ENCODE measurements at places on chromosomes 3 and 15.

- DNase-seq, result no peak
These were observed 24.3 kb upstream of the TATDN2 start for GRCh38 chr3:10223676-10224639.

- DNase-seq, result no peak
These were observed 18.9 kb upstream of the ACAP2 start for GRCh38 chr3:195461594-195462307.

DNA sequence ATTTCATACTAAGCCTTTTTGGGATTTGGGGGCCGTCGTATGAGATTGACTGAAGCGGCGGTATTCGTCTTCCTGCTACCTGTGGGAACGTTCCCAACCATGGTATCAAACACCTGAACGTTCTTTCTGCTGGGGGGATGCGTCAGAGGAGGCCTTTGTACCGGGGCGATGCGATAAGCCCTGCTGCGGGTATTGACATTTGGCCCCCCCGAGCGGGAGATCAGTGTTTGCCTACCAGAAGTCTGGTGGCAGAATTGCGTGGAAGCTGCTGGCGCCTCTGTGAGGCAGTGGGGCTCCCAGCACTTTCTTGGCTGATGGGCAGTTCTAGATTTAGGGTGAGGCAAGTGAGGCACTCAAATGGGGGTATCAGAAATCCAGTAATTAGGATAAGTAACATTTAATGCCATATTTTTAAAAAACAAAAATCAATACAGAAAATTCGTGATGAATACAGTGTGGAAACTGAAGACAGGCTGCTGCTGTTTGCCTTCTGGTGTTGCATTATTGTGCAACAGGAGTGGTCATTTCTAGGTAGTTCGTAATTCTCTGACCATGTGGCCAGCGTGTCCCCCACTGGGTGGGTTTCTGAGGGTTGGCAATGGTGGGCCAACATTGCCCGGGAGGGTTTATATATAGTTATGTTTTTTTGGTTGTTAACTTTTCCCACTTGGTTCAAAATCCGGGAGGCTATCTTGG, 12.7 kb downstream of the TRPM1 start:
- DNase-seq, result no peak

DNA sequence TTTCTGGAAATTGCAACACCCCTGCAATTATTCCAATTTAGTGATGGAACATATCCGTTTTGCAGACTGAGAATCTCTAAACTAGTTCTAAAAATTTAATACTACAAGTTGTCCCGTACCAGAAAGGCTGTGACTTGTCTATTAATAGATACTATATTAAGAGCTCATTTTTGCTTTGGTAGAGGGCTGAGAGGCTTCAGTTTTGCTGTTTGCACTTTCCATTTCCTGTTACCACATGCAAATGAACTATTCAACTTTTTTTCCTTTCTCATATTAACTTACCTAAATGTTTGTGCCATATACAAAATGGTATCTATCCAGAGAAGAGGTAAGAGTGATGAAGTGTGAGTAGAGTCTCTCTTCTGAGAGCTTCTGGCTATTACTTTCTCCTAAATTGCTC, 101.5 kb upstream of the CRBN start:
- DNase-seq, result no peak

GRCh38 chr3:67460841-67461510, 193.4 kb downstream of the SUCLG2 start:
- no peak for DNase-seq

DNA sequence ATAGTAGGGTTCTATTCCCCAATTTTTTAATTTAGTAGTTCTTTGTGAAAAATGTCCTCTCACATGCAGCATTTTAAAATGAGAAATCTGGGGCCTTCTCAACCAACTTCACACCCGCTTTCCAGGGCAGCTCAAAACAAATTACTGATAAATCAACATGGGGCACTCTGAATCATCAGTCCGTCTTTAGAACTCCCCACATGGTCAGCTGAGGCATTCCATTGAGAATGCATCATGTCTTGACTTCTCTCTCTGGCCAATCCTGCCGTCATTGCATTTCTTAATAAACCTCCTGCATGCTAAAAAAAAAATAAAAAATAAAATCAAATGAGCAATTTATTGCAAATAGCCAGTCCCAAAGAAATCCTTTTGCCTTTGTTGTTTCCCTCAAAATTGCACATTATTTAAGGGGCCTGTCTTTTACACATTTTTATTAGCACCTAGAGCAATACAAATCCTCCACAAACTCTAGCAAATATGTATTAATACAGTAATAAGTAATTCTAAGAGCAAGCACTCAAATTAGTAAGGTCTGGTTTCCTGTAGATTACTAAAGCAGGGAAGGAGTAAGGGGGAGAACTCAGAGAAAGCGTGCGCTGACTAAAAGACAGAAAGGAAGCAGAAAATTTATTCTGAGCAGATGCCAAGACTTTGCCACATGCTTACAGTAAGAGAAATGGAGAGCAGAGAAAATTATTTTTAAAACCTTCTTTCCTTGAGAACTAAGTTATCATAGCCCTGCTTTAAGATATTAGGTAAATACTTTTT, 175.7 kb downstream of the TNIK start:
- no peak for DNase-seq

DNA sequence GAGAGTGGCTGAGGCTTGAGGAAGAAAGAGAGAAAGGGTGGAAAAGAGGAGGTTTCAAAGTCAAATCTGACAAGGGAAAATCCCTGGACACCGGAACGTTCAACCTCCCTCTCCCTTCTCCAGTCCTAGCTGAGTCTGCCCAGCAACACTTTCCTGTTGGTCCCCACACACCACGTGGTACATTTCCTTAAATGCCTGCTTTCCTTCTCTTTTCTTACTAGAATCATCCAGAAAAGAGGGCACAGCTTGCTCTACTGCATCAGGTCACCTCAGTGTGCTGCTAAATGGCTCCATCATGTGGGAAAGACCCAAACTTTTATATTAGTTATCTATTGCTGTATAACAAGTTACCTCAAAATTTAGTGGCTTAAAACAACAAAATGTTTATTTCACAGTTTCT, 181.2 kb downstream of the NECTIN3 start:
- no peak for DNase-seq

DNA sequence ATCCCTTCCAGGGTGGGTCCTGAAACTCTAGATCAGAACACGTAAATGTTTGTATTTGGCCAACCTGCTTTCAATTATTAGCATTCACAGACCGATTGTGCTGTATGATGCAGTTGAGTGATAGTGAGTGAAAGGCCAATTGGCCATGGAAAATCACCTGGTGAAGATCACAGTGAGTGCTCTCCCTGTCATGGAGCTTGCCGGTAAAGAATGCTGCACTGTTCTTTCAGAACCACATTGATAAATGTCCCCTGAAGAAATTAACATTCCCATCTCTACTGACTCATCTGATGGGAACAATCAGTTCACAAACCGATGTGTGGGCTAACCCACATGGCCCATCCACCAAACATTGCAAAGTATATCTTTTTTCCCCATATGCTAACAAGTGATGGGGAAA, 324.8 kb upstream of the TBL1XR1 start:
- no peak for DNase-seq

- DNase-seq, result no peak
These were observed 10.5 kb downstream of the ADIPOQ start for GRCh38 chr3:186852994-186853393.

GRCh38 chr3:139935866-139936817, 1.2 kb downstream of the CLSTN2 start:
- peak; percentile 42 for DNase-seq

- no peak for DNase-seq
These were observed 446.0 kb downstream of the FGF12 start for GRCh38 chr3:192281207-192281880.

GRCh38 chr3:128482666-128483656, 10.0 kb downstream of the GATA2 start:
- peak; percentile 73 for DNase-seq
